ENCODE measurements at places on chromosomes 12 and 14.

GRCh38 chr14:69280746-69281291 is 20.9 kb downstream of the GALNT16 start:
- H3K27me3 ChIP-seq, result no peaks in the 10 kb centered on the region
- no peak for DNase-seq
- H3K4me3 ChIP-seq, result no peak overlapping the region

DNA sequence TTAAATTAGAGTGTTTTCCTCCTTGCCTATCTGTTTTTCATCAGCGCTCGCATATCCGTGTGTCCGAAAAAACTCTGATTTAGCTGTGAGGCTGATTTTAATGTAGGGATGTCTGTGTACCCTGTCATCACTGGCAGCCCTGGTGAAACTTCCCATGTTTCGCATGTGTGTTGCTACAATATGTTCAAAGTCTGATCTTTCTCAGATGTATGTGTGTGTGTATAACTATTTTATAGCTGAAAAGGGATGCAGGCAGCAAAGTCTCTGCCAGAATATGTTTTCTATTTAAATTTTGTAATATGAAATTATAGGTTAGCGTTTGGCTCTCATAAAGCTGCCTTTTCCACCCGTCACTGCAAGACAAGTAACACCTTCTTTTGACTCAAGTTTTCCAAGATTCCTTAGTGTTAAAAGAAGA is 154.8 kb downstream of the TMTC2 start:
- H3K36me3 ChIP-seq, result peaks cover 2% of the 10 kb centered on the region
- no peak overlapping the region for H3K4me3 ChIP-seq
- H3K4me1 ChIP-seq, result peaks cover 10% of the 10 kb centered on the region
- no peaks in the 10 kb centered on the region for H3K27me3 ChIP-seq
- no peak overlapping the region for H3K27ac ChIP-seq

GRCh38 chr12:89064780-89065179 is 287.5 kb downstream of the DUSP6 start:
- peaks cover 42% of the 10 kb centered on the region for H3K4me1 ChIP-seq
- no peak overlapping the region for H3K27ac ChIP-seq
- DNase-seq, result no peak
- no peaks in the 10 kb centered on the region for H3K27me3 ChIP-seq
- H3K36me3 ChIP-seq, result no peaks in the 10 kb centered on the region
- no peak overlapping the region for H3K4me3 ChIP-seq

- no peaks in the 10 kb centered on the region for H3K36me3 ChIP-seq
- H3K4me3 ChIP-seq, result no peak overlapping the region
- no peak overlapping the region for H3K27ac ChIP-seq
- H3K27me3 ChIP-seq, result no peaks in the 10 kb centered on the region
- DNase-seq, result no peak
Measured at GRCh38 chr14:34078117-34078743, 127.4 kb upstream of the EGLN3 start.

- DNase-seq, result no peak
- peaks cover 6% of the 10 kb centered on the region for H3K4me1 ChIP-seq
- peaks cover 24% of the 10 kb centered on the region for H3K27me3 ChIP-seq
- H3K27ac ChIP-seq, result no peak overlapping the region
- peaks cover 12% of the 10 kb centered on the region for H3K36me3 ChIP-seq
Measured at GRCh38 chr12:128286970-128287369, 20.0 kb downstream of the TMEM132C start.
